Karpas-422 (cell line): ENCODE measurements at places on chromosomes 13 and 19. TPM values are rescaled to one million over a fixed set of nuclear protein-coding genes. Genes with fewer than 3 reads are reported as not detected.

The A1BG gene
- 52.9 and 85.4 TPM in 2 replicates for total RNA-seq

The HS6ST3 gene
- not detected in 2 replicates for total RNA-seq

The FSD1 gene
- total RNA-seq: not detected in 2 replicates

DNA sequence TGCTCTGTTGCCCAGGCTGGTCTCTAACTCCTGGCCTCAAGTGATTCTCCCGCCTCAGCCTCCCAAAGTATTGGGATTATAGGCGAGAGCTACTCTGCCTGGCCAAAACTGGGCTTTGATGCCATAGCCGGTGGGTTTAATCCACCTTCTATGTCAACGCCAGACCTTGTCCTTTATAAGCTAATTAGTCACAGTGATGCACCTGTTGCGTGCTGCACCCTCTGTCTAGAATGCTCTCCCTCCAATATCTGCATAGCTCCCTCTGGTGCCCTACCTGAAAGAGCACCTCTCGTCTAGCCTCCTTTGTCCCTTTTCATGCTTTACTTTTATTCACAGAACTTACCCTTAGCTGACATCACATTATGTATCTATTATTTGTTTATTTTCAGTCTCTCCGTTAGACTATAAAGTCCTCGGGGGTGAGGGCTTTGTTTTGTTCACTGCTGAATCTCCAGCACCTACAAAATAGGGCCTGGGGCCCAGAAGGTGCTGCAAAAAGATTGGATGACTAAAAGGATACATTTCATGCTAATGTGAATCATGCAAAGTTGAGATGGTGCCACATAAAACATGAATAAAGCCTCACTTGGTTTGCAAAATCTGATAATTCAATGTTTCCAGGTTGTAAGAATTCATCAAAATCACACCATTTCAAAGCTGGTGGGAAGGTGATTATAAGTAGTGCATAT is 148.1 kb downstream of the USP12 start:
- no peaks in the 10 kb centered on the region for H3K36me3 ChIP-seq
- no peak overlapping the region for H3K4me3 ChIP-seq
- DNase-seq: no peak

DNA sequence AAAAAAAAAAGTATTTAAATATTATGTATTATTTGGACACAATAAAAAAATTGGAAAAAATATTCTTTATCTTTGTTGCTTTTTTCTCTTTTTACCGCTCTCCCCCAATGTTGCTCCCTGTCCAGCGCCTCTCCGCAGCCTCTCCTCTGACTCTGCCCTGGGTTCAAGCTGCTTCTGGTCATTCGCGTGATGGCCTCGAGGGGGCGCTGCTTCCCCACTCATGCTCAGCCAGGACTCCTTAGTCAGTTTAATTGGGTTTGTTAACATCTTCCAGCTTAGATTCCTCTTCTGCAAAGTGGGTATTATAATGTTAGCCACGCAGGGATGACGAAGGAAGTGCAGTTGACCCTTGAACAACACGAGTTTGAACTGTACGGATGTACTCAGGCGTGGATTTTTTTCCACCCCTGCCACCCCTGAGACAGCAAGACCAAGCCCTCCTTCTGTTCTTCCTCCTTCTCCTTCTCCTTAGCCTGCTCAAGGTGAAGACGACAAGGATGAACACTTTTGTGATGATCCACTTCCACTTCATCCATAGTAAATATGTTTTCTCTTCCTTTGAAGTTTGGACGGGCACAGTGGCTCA is 4.9 kb upstream of the NWD1 start:
- H3K4me1 ChIP-seq: peaks cover 3% of the 10 kb centered on the region; the same call in 1 of the 2 replicates
- peak; percentile 85 for DNase-seq
- H3K27ac ChIP-seq: no peak overlapping the region

DNA sequence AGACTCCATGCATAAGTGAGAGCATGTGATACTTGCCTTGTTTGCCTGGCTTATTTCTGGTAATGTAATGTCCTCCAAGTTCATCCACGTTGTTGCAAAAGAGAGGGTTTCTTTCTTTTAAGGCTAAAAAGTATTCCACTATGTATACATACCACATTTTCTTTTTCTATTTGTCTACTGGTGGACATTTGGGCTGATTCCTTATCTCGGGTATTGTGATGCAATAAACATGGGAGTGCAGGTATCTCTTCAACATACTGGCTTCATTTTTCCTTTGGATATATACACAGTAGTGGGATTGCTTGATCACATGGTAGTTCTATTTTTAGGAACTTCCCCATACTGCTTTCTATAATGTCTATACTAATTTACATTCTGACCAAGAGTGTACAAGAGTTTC is 49.6 kb upstream of the EBPL start:
- 0 out of 2 replicates have a peak overlapping the region, but pooled peaks have one; percentile 6 for H3K27ac ChIP-seq
- H3K27me3 ChIP-seq: no peaks in the 10 kb centered on the region
- peaks cover 40% of the 10 kb centered on the region for H3K36me3 ChIP-seq
- peaks cover 41% of the 10 kb centered on the region for H3K4me1 ChIP-seq

DNA sequence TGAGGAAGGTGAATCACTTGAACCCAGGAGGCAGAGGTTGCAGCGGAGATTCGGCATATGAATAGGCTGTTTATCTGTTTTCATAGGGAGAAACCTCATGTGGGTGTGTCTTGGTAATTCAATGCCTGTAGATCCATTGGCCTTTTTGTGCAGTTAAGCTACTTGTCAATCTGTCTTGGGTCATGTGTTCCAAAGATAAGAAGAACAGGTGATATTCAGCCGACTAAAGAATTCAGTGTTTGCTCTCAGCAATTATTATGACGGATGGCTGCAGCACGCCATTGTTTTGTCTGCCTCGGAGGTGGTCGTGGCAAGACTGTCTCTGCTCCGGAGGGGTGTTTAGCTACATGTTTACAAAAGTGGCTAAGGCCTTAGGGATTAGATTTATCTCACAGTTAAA is 573.0 kb upstream of the PCDH9 start:
- H3K27ac ChIP-seq: no peak overlapping the region
- no peaks in the 10 kb centered on the region for H3K4me1 ChIP-seq
- no peaks in the 10 kb centered on the region for H3K36me3 ChIP-seq
- DNase-seq: no peak
- no peak overlapping the region for H3K4me3 ChIP-seq
- no peaks in the 10 kb centered on the region for H3K27me3 ChIP-seq

GRCh38 chr13:44263751-44264620 is 109.6 kb upstream of the SERP2 start:
- H3K4me1 ChIP-seq: peaks cover 23% of the 10 kb centered on the region
- no peaks in the 10 kb centered on the region for H3K27me3 ChIP-seq
- no peak for DNase-seq
- H3K36me3 ChIP-seq: no peaks in the 10 kb centered on the region

- no peaks in the 10 kb centered on the region for H3K36me3 ChIP-seq
- H3K27me3 ChIP-seq: no peaks in the 10 kb centered on the region
- no peak overlapping the region; the same call in 1 of the 2 replicates for H3K4me3 ChIP-seq
- H3K4me1 ChIP-seq: peaks cover 28% of the 10 kb centered on the region
- H3K27ac ChIP-seq: no peak overlapping the region
- DNase-seq: no peak
Observed at GRCh38 chr13:99431927-99432608, 69.2 kb upstream of the TM9SF2 start.

DNA sequence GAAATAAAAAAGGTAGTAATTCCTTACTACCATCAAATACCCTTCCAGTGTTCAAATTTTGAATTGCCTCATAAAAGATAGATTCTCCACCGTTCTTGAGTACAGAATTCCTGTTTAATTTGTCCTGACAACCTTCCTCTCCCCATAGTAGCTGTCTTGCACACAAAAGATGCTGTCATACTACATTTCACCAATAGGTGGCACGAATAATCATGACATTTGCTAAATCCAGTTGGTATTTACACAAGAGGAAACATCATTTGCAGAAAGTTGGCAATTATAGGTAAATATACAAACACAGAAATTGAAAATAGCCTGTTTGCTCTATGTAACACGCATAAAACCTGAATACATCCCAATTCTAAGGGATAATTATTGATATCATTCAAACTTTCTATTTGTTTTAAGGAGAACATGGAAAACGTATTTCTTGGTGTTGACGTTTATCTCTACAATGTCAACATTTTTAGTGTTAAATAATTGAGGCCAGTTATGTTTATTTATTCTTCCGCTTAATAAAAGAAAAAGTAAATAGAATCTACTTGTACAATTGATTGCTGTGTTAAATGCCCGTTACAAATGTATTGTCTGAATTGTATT is 58.3 kb upstream of the CLDN10 start:
- peak; percentile 80 for DNase-seq
- no peaks in the 10 kb centered on the region for H3K36me3 ChIP-seq
- no peaks in the 10 kb centered on the region for H3K27me3 ChIP-seq
- H3K4me3 ChIP-seq: no peak overlapping the region
- no peak overlapping the region for H3K27ac ChIP-seq
- no peaks in the 10 kb centered on the region for H3K4me1 ChIP-seq

GRCh38 chr13:97889803-97890202 is 63.7 kb upstream of the IPO5 start:
- no peaks in the 10 kb centered on the region for H3K4me1 ChIP-seq
- H3K4me3 ChIP-seq: no peak overlapping the region
- H3K36me3 ChIP-seq: no peaks in the 10 kb centered on the region
- H3K27ac ChIP-seq: no peak overlapping the region
- H3K27me3 ChIP-seq: no peaks in the 10 kb centered on the region

GRCh38 chr13:52968074-52968700 is 60.4 kb upstream of the OLFM4 start:
- H3K4me3 ChIP-seq: no peak overlapping the region
- no peaks in the 10 kb centered on the region for H3K36me3 ChIP-seq
- H3K4me1 ChIP-seq: no peaks in the 10 kb centered on the region
- peak; percentile 93 for DNase-seq
- H3K27ac ChIP-seq: no peak overlapping the region
- no peaks in the 10 kb centered on the region for H3K27me3 ChIP-seq
